Activated CD4-positive, alpha-beta memory T cell treated with anti-CD3 and anti-CD28 coated beads for 36 hours (primary cell): ENCODE measurements at places on chromosomes 3 and 15.

GRCh38 chr3:171890398-171890797 is 47.2 kb downstream of the TMEM212 start:
- DNase-seq = no peak

- DNase-seq = no peak
Observed at GRCh38 chr3:138389144-138389601, 40.8 kb downstream of the MRAS start.

GRCh38 chr3:120879411-120879810 is 28.6 kb upstream of the STXBP5L start:
- no peak for DNase-seq

DNA sequence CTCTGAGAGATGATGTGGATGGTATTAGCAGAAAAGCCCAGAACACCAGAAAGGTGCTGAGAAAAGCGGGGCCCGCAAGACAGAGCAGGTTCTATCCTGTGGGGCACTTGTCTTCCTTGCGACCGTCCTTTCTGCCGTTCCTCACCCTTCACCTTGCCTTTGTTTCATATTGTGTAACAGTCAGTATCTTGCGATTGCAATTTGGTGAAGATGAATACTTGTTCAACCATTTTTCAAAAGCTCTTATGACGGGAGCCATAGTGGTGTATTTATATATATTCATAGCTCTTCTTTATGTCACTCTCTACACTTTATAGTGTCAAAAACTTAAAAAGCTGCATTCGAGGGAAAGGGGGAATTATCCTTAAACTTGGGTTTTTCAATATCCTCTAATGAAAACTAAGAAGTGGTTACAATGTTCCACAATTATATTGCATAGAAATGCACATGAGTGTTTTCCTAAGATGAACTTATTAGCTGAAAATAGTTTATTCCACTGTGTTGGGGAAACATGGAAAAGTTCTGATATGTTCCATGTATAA is 797 bp downstream of the MAP3K13 start:
- DNase-seq = no peak

DNA sequence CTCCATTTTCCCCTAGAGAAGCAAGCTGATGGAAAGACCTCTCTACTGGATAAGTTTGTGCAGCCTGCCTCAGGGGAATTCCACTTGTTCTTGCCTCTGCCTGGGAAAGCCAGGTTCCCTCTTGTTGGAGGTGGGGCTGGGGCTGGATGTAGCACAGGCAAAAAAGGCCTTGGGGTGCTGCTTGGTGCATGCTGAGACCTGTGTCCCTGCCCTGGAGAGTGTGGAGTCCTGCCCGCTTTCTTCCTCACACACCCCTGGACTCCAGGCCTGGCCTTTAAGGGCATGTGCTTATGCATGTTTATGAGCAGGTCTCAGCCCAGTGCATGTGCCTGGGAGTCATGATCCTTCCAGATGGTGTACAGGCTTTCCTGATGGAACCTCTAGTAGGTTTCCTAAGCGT is 23.5 kb upstream of the JMJD7 start:
- no peak for DNase-seq

- no peak for DNase-seq
Observed at GRCh38 chr15:68380456-68380855, 51.5 kb downstream of the ITGA11 start.

GRCh38 chr3:119969759-119970158 is 124.5 kb downstream of the GSK3B start:
- no peak for DNase-seq

GRCh38 chr3:160401291-160402095 is 2.0 kb downstream of the SMC4 start:
- DNase-seq = peak; percentile 27

DNA sequence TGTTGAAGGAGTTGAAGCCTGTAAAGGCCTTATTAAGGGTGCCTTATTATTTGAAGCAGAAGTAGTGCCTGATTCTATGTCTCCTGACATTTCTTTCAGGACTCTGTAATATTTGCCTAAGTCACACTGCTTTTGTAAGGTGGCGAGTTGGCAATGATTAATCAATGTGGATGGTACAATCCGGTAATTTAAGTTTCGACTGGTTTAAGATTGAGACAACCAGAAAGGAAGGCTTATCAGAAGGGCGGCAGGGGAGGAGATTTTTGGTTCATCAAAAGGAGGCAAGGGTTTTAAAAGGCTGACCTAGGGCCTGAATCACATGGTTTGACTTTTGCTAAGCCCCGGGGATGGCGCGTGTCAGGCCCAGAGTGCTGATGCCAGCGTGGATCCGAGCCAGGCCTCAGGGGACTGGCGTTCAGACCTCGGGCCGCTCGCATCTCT is 830 bp upstream of the RNF13 start:
- DNase-seq = no peak

DNA sequence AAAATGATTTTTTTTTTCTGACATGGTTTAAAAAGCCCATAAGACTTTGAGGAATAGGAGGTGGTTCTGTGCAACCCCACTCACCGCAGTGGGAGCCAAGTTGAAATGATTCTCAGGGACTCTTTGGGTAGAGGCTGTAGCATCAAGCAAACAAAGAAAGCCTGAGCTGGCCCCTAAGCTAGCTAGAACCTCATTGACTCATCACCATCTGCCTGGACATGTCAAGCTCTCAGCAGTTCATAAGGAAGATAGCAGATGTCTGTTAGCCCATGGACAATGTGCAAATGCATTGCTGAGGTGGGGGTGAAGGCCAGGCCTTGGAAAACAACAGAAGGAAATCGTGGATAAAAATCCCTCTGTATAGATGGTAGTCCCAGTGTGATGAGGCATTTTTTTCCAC is 234.8 kb downstream of the NR2F2 start:
- no peak for DNase-seq

GRCh38 chr15:79170256-79170664 is 79.7 kb upstream of the RASGRF1 start:
- no peak for DNase-seq
